Sigmoid colon (tissue), 7 donors: ENCODE measurements at places on chromosomes 2 and 18. TPM values are rescaled to one million over a fixed set of nuclear protein-coding genes. Genes with fewer than 3 reads are reported as not detected.

GRCh38 chr18:50573679-50574078 lies 13.8 kb downstream of the MAPK4 start:
- no peak overlapping the region for H3K27ac ChIP-seq
- no peak for DNase-seq
- no peak overlapping the region for H3K4me3 ChIP-seq
- H3K36me3 ChIP-seq, result no peaks in the 10 kb centered on the region

ZNF397 gene
- 7.8 TPM for polyA plus RNA-seq

- peaks cover 21% of the 10 kb centered on the region for H3K4me1 ChIP-seq
- no peaks in the 10 kb centered on the region for H3K27me3 ChIP-seq
- DNase-seq, result peak; percentile 70
- no peaks in the 10 kb centered on the region for H3K36me3 ChIP-seq
Measured at GRCh38 chr2:55223958-55224760, 7.9 kb downstream of the CLHC1 start.

- no peak overlapping the region for H3K4me3 ChIP-seq
- H3K4me1 ChIP-seq, result no peaks in the 10 kb centered on the region
- no peaks in the 10 kb centered on the region for H3K36me3 ChIP-seq
- H3K27ac ChIP-seq, result no peak overlapping the region
Measured at GRCh38 chr2:23507267-23508065, 122.5 kb downstream of the KLHL29 start.

DNA sequence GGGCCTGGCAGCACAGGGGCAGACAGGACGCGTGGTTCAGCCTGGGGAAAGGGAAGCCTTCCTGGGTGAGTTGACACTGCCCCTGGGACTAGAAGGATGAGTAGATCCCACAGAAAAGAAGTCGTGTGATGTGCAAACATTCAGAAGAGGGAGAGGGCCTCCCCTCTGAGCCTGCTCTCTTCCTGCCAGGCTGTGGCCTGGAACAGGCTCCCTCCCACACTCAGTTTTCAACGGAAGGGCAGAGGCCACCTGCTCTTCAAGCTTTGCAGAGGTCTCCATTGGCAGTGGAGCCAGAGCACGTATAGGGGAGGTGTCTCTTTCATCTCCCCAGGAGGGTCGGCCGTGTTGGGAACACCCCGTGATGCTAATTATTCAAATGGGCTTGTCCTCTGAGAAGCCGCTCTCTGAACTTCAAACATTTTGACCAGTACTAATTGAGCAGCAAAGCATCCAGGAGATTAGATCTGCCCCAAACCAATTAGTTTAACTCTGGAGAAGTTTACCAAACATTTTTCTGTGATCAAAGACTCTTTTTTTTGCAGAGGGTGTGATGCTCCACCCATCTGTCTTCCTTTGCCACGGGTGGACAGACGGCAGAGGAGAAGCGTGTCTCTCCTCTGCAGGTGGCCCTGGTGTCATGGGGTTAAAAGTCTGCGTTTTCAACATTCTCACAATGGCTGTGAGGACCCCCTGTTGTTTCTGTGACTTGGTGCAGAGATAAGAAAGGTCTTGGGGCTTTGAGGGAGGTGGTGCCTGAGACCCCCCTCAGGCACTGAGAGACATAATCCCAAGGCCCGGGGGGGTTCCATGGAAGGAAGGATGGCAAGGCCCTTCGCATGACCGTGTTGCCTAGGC lies 29.5 kb upstream of the ODC1 start:
- H3K4me3 ChIP-seq, result no peak overlapping the region
- H3K27me3 ChIP-seq, result no peaks in the 10 kb centered on the region
- DNase-seq, result peak; percentile 34
- no peaks in the 10 kb centered on the region for H3K36me3 ChIP-seq
- H3K4me1 ChIP-seq, result no peaks in the 10 kb centered on the region

- no peak overlapping the region for H3K27ac ChIP-seq
- no peak overlapping the region for H3K4me3 ChIP-seq
- H3K36me3 ChIP-seq, result no peaks in the 10 kb centered on the region
- DNase-seq, result no peak
- peaks cover 14% of the 10 kb centered on the region for H3K4me1 ChIP-seq
- no peaks in the 10 kb centered on the region for H3K27me3 ChIP-seq
Measured at GRCh38 chr2:152523091-152523490, 188.1 kb downstream of the FMNL2 start.
